Activated naive CD4-positive, alpha-beta T cell (primary cell): ENCODE measurements at places on chromosomes 3 and 15.

DNA sequence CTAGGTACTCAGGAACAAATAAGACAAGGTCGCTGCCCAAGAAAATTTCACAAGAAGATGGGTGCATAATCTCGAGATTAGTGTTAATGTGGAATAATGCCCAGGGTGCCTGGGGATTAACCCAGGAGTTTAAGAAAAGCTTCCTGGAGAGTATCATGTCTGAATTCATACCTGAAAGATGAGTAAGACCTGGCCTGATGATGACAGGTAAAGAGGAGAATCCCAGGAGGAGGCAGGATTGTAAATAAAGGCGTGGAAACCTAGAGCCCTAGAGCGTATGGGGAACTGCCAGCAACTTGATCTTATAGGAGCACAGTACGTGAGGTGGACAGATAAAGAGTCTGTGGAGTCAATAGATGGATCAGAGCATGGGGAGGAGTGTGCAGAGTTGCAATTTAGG lies 43.0 kb downstream of the ARRDC4 start:
- DNase-seq, result no peak

GRCh38 chr15:83398626-83399025 lies 48.5 kb upstream of the SH3GL3 start:
- no peak for DNase-seq

- DNase-seq, result no peak
Observed at GRCh38 chr3:7875925-7876324, 625.7 kb upstream of the LMCD1 start.

- DNase-seq, result no peak
Observed at GRCh38 chr3:55624238-55624637, 137.1 kb upstream of the WNT5A start.

GRCh38 chr3:15647611-15648167 lies 46.1 kb downstream of the BTD start:
- no peak for DNase-seq

DNA sequence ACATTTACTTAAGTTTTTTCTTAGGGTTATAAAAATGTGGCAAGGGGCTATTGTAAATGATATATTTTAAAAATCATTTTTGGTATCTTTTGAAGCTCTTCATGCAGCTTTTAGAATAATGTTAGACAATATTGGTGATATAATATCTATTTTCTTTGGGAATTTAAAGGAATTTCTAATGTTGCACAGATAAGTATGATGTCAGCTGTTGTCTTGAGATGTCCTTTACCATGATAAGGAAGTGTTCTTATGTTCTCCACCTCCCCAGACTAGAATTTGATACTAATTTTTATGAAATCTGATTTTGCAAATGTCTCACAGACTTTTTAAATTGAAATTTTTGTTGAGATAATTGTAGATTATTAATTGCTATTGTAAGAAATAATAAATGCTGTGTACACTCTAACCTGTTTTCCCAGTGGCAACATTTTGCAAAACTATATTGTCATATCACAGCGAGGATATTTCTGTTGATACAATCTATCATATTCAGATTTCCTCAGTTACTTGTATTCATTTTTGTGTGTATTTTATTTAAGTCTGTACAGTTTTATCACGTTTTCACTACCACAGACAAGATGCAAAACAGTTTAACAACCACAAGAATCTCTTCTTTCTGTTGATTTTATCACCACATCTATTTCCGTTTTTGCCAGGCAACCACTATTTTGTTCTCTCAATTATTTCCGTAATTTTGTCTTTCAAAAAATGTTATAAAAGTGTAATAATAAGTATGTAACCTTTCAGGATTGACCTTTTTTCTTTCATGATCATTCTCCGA lies 55.4 kb downstream of the SPRED1 start:
- no peak for DNase-seq

GRCh38 chr15:77702211-77702957 lies 69.7 kb upstream of the LINGO1 start:
- DNase-seq, result no peak

DNA sequence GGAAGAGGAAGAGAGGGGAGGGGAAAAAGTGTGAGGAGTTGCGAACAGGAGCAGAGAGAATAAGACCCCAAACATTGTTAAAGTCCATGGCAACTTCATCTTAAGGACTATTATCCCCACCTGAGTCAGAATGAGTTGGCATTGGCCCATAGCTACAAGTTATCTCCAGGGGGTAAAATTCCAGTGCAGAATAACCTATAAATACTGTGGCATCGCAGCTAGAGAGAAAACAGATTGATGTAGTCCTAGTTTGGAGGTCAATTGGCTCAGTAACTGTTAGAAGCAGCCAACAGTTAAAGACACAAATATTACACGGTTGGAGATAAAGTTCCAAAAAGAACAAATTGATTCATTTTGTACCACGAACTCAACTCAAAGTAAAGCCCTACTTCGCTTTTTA lies 313.9 kb upstream of the CCDC54 start:
- DNase-seq, result no peak

GRCh38 chr15:36831125-36831903 lies 251.9 kb downstream of the CDIN1 start:
- DNase-seq, result no peak

DNA sequence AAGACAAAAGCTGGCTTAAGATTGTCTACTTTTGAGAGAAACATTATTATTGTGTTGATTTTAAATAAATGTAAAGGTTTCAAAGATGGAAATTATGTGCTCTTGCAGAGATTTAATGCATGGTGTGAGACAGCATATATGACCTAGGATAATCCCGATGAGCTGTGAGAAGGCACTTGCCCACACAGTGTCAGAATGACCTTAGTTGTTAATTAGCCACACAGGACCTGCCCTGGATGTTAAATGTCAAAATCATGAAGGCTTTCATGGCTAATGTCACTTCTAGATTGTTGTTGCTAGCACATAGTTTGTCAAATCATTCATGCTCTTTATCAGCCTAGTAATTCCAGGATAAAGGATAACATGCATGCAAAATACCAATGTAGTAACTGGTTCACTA lies 135.3 kb upstream of the GAP43 start:
- no peak for DNase-seq

- DNase-seq, result no peak
Observed at GRCh38 chr3:157429708-157430107, 6.9 kb upstream of the PTX3 start.

DNA sequence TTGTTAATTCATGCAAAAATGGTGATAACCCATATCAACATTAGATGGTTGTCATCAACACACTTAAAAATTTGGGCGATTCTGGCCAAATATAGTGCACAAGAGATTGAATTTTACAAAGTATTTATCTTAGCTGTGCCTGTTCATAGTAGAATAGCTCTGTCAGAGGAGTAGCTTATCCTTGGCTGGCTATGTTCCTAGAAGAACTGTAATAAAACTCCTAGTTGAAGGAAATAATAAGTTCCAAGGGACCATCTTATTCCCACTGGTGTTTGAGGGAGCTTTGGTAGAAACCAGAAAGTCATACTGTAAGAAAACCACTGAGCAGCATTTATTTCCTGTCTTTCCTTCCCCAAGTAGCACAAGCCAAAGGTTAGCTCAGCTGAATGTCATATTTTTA lies 201.8 kb downstream of the GRM7 start:
- no peak for DNase-seq
